ENCODE measurements at places on chromosomes 11 and 22.

GRCh38 chr11:113279591-113279990, 34.8 kb upstream of the TTC12 start:
- DNase-seq = no peak

DNA sequence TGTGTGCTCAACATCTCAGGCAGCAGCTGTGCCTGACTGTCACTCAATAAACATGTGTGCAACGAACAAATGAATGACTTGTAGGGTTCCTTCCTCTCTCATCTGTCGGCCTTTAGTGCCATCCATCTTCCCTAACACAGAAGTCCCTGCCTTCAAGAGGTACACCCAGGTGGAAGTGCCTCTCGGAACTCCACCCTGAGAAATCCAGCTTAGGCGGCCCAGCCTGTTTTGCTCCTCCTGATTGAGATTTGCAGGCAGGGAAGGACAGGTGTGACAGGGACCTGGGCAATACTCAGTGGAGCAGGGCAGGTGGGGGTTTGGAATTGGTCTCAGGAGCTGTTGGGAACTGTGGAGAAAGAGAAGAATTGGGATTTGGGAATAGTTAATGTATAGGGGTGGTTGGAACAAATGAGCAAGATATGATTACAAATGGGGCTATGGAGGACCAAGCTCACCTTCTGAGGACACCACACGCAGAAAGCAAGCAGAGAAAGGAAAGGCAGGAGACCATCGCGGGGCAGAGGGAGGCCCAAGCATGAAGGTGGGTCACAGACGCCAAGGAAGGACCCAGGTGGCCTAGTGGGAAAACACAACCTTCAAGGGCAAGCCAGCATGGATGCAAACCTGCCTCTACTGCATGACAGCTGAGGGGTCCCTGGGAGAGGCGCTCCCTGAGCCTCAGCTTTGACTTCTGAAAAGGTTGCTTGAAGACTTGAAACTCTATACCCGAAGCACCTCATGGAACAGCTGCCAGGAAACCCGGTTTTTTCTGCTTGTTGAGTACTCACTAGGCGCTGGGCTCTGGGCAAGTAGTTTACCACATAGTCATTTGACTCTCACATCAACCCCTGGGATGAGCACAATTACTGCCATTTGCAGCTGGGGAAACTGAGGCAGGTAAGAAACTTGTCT, 40.9 kb upstream of the ANO1 start:
- DNase-seq = no peak

DNA sequence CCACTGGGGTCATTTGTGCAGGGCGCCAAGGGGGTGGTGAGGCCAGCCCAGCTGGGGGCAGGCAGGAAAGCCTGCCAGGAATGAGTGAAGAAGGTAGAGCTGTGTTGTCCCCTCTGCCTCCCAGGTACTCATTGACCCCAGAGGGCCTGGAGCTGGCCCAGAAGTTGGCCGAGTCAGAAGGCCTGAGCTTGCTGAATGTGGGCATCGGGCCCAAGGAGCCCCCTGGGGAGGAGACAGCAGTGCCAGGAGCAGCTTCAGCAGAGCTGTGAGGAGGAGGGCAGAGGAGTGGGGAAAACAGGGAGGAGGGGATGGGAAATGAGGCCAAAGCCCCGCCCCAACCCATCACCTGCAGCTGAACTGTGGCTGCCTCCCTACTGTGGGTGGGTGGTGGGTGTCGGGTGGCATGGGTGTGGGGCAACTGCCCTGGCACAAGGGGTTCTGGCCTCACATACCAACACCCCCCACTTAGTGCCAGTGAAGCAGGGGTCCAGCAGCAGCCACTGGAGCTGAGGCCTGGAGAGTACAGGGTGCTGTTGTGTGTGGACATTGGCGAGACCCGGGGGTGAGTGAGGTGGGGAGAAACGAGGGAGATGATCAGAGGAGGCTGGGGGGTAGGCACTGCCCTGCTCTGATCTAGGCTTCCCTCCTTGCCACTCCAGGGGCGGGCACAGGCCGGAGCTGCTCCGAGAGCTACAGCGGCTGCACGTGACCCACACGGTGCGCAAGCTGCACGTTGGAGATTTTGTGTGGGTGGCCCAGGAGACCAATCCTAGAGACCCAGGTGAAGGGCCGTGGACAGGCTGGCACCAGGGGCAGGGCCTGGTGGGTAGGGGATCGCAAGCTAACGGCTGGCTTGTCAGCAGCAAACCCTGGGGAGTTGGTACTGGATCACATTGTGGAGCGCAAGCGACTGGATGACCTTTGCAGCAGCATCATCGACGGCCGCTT, 3.0 kb downstream of the MUS81 start:
- DNase-seq = no peak

GRCh38 chr11:77191823-77192495, 63.9 kb downstream of the MYO7A start:
- DNase-seq = peak; percentile 49

GRCh38 chr11:45051621-45052020, 94.8 kb upstream of the PRDM11 start:
- DNase-seq = no peak
